ENCODE measurements at places on chromosomes 11 and 22.

DNA sequence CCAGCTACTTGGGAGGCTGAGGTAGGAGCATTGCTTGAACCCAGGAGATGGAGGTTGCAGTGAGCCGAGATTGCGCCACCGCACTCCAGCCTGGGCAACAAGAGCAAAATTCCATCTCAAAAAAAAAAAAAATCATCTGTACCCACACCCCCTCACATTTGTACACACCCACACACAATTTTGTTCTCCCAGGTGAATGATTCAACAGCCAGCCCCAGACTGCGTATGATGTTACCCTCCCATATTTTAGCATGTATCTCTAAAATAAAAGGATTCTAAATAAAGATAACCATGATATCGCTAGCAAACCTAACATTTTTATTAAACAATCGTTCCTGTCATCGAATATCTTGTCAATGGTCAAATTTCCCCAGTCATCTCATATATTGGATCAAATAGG is 65.8 kb downstream of the BRD1 start:
- H3K27ac ChIP-seq = no peak overlapping the region
- H3K4me3 ChIP-seq = no peak overlapping the region
- no peak for DNase-seq
- no peaks in the 10 kb centered on the region for H3K36me3 ChIP-seq
- peaks cover 21% of the 10 kb centered on the region for H3K4me1 ChIP-seq

- no peaks in the 10 kb centered on the region for H3K36me3 ChIP-seq
- DNase-seq = no peak
- H3K4me3 ChIP-seq = no peak overlapping the region
- H3K27ac ChIP-seq = no peak overlapping the region
- peaks cover 8% of the 10 kb centered on the region for H3K27me3 ChIP-seq
These were observed 129.7 kb downstream of the LDLRAD3 start for GRCh38 chr11:36073411-36074203.

- H3K4me3 ChIP-seq = no peak overlapping the region
- no peaks in the 10 kb centered on the region for H3K36me3 ChIP-seq
- no peaks in the 10 kb centered on the region for H3K4me1 ChIP-seq
- no peak overlapping the region for H3K27ac ChIP-seq
- no peaks in the 10 kb centered on the region for H3K27me3 ChIP-seq
These were observed 536.9 kb downstream of the TBC1D22A start for GRCh38 chr22:47299211-47299862.

DNA sequence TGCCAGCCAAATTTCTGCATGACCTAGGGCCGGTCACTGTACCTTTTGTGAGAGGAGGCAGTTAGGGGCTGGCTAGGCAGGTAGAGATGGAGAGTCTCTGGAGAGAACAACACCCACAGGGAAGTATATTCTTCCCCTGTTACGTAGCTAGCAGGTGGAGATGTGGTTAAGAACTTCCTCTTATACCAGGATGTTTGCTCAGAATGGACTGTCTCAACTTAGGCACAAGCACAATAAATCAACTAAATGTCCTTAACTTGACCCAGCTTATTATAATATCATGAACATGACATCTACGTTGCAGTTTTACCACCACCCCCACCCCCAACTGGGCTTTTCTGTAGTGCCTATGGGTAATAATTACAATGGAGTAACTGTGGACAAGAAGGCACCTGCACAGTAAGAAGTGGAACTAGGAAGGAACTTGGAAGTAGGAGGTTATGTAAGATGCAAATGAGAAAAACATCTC is 60.7 kb upstream of the MPEG1 start:
- H3K27me3 ChIP-seq = peaks cover 8% of the 10 kb centered on the region
- H3K4me1 ChIP-seq = peaks cover 18% of the 10 kb centered on the region
- no peaks in the 10 kb centered on the region for H3K36me3 ChIP-seq
- DNase-seq = no peak
- H3K27ac ChIP-seq = no peak overlapping the region

GRCh38 chr11:36878737-36879136 is 280.7 kb upstream of the RAG2 start:
- no peak overlapping the region for H3K4me3 ChIP-seq
- H3K27ac ChIP-seq = no peak overlapping the region
- H3K4me1 ChIP-seq = no peaks in the 10 kb centered on the region
- no peaks in the 10 kb centered on the region for H3K27me3 ChIP-seq
- H3K36me3 ChIP-seq = no peaks in the 10 kb centered on the region

DNA sequence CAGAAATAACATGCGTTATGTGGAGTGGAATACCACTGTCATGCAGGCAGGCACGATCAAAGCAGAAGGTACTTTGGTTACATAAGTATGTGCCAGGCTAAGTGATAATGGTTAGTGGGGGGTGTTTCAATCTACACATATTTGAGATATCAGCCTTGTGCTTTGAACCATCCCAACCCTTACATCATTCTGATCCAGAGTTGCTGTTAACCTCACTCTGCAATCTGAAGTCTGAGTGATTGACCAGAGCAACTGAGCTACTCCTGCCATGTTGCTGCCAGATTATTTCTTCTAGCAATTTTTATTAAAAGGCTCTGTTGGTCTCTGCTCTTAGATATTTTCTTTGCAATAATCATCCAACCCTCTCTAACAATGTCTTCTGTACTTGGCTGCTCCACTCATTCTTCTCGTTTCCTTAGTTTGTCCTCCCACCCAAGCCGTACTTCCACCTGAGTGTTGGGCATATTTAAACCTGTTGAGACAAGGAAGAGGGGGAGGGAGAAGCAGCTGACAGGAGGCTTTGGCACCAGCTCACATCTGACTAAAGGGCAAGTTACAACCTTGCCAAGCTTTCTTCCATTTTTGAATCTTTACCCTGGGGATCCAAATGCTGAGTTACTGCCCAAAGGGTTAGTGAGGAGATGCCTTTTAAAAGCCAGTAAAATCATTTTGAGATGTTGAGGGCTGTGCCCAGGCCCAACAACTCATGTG is 114.1 kb upstream of the SESN3 start:
- H3K27ac ChIP-seq = peak overlapping the region; percentile 16
- H3K4me3 ChIP-seq = no peak overlapping the region
- H3K27me3 ChIP-seq = peaks cover 24% of the 10 kb centered on the region
- no peak for DNase-seq
- H3K4me1 ChIP-seq = peaks cover 23% of the 10 kb centered on the region
- peaks cover 8% of the 10 kb centered on the region for H3K36me3 ChIP-seq

- no peak for DNase-seq
- peaks cover 22% of the 10 kb centered on the region for H3K4me1 ChIP-seq
- H3K27ac ChIP-seq = no peak overlapping the region
- no peaks in the 10 kb centered on the region for H3K36me3 ChIP-seq
These were observed 204.4 kb downstream of the TBC1D22A start for GRCh38 chr22:46966846-46967245.

GRCh38 chr22:49008682-49009235 is 818.9 kb downstream of the BRD1 start:
- H3K27ac ChIP-seq = no peak overlapping the region
- H3K4me1 ChIP-seq = no peaks in the 10 kb centered on the region
- H3K36me3 ChIP-seq = no peaks in the 10 kb centered on the region
- H3K27me3 ChIP-seq = no peaks in the 10 kb centered on the region
- H3K4me3 ChIP-seq = no peak overlapping the region

GRCh38 chr22:42431401-42432019 is 693 bp downstream of the NFAM1 start:
- H3K36me3 ChIP-seq = no peaks in the 10 kb centered on the region
- no peaks in the 10 kb centered on the region for H3K4me1 ChIP-seq
- no peak overlapping the region for H3K27ac ChIP-seq

DNA sequence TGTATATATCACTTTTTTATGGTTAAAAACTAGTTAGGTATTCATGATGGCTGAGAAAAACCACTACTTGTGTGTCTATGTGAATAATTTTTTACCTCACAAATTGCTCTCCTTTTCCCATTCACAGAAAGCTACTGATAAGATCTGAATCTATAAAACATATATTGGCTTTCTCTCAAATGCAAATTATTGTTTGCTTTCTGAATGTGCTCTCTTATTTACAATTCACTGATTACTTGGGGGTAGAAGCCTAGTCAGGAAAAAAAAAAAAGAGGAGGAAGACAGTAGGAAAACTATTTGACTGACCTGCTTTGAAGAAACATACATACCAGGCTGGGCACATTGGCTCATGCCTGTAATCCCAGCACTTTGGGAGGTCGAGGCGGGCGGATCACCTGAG is 20.5 kb downstream of the PGM2L1 start:
- no peak overlapping the region for H3K27ac ChIP-seq
- H3K27me3 ChIP-seq = no peaks in the 10 kb centered on the region
- DNase-seq = no peak
- no peak overlapping the region for H3K4me3 ChIP-seq
- peaks cover 5% of the 10 kb centered on the region for H3K36me3 ChIP-seq
- H3K4me1 ChIP-seq = no peaks in the 10 kb centered on the region

GRCh38 chr11:61267437-61267841 is 26.5 kb downstream of the PGA5 start:
- no peaks in the 10 kb centered on the region for H3K27me3 ChIP-seq
- no peak for DNase-seq
- H3K4me1 ChIP-seq = peaks cover 8% of the 10 kb centered on the region
- no peaks in the 10 kb centered on the region for H3K36me3 ChIP-seq
- no peak overlapping the region for H3K27ac ChIP-seq

- H3K27me3 ChIP-seq = peaks cover 9% of the 10 kb centered on the region
- H3K36me3 ChIP-seq = no peaks in the 10 kb centered on the region
- H3K4me1 ChIP-seq = peaks cover 14% of the 10 kb centered on the region
- no peak overlapping the region for H3K27ac ChIP-seq
These were observed 18.5 kb upstream of the SLC25A1 start for GRCh38 chr22:19196841-19197612.

DNA sequence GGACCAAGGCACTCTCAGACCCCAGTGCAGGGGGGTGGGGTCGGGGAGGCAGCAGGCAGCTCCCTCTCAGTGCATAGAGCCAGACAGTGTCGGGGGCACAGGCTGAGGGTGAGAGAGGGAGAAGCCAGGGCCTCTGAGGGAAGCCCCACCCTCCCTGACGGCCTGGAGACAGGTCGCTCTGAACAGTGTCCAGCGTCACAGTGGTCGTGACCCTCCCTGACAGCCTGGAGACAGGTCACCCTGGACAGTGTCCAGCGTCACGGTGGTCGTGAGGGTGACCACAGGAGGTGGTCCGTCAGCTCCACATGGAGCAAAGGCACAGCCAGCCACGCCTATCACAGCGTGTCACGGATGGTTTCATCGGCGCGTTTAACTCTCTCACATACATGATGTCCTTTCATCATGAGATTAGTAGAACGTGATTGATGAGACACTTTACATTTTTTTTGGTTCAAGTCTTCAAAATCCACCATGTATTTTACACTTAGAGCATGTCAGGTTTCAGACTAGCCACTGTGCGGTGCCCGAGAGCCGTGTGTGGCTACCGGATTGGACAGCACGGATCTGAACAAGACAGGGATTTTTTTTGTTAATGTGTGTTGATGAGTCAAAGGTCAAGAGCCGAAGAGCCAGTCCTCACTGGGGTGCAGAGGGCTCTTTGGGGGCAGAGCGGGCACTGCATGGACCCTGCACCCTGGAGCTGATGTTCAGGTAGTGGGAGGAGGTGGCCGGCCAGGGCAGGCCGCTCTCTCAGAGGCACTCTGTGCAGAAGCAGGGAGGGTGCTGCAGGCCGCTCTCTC is 23.9 kb upstream of the PANX2 start:
- no peaks in the 10 kb centered on the region for H3K36me3 ChIP-seq
- H3K4me3 ChIP-seq = no peak overlapping the region
- peaks cover 8% of the 10 kb centered on the region for H3K4me1 ChIP-seq
- DNase-seq = no peak
- no peak overlapping the region for H3K27ac ChIP-seq
- H3K27me3 ChIP-seq = no peaks in the 10 kb centered on the region

- H3K27me3 ChIP-seq = peaks cover 11% of the 10 kb centered on the region
- no peak overlapping the region for H3K27ac ChIP-seq
- no peak for DNase-seq
These were observed 16.6 kb downstream of the TTLL8 start for GRCh38 chr22:50041361-50042065.

- DNase-seq = no peak
- H3K4me1 ChIP-seq = no peaks in the 10 kb centered on the region
- no peak overlapping the region for H3K27ac ChIP-seq
- no peak overlapping the region for H3K4me3 ChIP-seq
These were observed 219.6 kb downstream of the C11orf87 start for GRCh38 chr11:109641549-109641948.

DNA sequence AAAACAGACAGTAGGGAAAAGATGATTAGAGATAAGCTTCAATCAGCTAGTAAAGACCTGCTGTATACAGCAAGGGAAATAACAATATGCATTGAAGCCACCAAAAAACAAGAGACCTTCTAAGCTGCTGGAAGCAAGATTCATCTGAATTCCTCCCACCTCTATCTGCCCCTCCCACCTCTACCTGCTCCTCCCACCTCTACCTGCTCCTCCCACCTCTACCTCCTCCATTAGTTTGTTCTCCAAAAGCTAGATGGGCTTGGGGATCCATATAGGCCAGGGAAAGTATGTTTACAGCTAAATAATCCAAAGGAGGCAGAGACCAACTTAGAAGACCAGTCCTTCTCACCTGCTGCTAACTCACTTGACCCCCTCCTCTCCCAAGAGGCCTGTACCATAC is 33.2 kb downstream of the PAK1 start:
- no peak overlapping the region for H3K27ac ChIP-seq
- H3K4me3 ChIP-seq = no peak overlapping the region
- DNase-seq = no peak
- no peaks in the 10 kb centered on the region for H3K36me3 ChIP-seq

GRCh38 chr22:30079952-30080533 is at the start of gene HORMAD2:
HORMAD2 (plus strand) TSS chr22:30080464; CDS start chr22:30093953, 13,489 bp downstream.
- H3K4me1 ChIP-seq = peaks cover 23% of the 10 kb centered on the region
- DNase-seq = no peak
- H3K27ac ChIP-seq = no peak within 1 kb of the TSS

DNA sequence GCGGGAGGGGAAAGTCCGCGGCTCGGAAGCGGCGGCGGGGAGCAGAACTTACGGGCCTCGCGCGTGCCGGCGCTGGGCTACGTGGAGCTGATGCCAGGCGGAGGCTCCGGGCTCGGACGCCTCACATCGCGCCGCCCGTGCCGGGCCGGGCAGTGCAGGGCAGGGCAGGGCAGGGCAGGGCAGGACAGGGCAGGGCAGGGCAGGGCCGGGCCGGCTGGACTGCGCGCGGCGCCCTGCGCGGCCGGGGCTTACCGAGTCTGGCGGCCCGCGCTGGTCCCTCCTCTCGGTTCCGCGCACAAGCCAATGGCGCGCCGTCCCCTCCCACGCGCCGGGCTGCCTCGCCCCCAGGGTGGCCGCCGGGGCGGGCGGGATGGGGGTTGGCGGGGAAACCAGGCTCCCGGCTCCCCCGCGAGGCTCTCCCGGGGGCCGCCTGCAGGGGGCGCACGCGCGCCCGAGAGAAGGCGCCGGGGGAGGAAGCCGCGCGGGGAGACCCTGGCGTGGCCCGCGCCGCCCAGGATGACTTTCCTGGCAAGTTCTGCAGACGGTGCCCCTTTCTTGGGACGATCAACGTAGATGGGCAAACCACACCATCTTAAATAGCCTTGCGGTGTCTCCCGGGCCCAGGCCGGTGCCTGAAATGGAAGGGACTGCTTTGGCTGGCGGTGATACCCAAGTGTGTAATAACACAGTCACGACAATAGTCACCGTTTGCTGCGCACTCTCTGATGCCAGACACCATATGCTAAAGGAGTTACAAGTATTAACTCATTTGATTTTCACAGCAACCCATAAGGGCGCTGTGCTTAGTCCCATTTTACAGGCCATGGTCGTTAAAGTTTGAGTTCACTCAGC is at the start of gene TP53I11:
Gene TP53I11, minus strand, starts transcription at position 259 of the 852 bp plus-strand sequence. CDS start 12,548 bp downstream, outside the sequence.
- no peak within 1 kb of the TSS for H3K27ac ChIP-seq
- H3K4me3 ChIP-seq = peak within 1 kb of the TSS; percentile 62
- peaks cover 14% of the 10 kb centered on the region for H3K4me1 ChIP-seq
- DNase-seq = peak; percentile 47

All from activated T-helper 1 cell treated with anti-CD3 and anti-CD28 coated beads, Interleukin-12 subunit alpha, Interleukin-12 subunit beta, Interleukin-2, Interleukin-4 antibody, amounts not matched to agents 30 ng/mL and 10 ng/mL and 1 ng/mL, durations not matched to agents 14 hours and 24 hours and 36 hours (primary cell).